ENCODE measurements at places on chromosomes 3 and 15.
A peak's percentile ranks its signal among the peaks of the same experiment; 100 is the strongest.

DNA sequence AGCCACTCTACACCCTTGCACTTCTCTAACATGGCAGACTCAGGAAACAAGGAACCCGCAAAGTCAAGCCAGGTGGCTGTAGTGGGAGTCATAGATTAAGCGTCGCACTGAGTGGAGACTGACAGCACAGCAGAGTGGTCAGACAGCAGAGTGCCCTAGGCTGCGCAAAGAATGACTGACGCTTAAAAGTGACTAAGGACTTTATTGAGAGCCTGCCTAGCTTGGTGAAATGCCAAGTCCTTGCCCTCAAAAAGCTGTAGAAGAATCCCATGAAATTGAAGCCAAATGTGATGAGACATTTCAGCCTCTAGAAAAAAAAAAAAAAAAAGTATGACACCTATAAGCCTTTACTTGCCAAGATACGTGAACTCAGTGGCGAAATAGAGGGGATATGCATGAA lies 30.2 kb downstream of the NCEH1 start:
- DNase-seq: no peak

GRCh38 chr3:101379658-101380376 lies 59.4 kb upstream of the IMPG2 start:
- no peak for DNase-seq

GRCh38 chr3:27578032-27578431 lies 93.8 kb upstream of the SLC4A7 start:
- DNase-seq: no peak

GRCh38 chr15:75733761-75734651 lies 21.4 kb upstream of the CSPG4 start:
- DNase-seq: no peak

DNA sequence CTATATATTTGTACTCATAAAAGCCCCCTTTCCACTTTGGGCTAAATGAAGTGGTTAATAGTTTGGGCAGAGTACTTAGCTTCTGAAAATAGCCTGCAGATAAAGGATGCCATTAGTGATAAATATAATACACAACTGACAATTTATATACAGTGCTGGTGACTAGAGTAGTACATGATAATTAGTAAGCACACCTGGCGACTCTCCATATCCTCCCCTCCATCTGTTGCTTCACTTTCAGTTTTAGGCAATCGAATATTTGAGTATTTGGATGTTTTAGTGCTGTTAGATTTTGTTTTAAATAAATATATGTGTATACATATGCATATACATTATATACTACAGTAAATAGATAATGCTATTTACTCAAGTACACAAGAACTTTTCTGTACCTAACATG lies 35.9 kb upstream of the CHMP2B start:
- DNase-seq: no peak

DNA sequence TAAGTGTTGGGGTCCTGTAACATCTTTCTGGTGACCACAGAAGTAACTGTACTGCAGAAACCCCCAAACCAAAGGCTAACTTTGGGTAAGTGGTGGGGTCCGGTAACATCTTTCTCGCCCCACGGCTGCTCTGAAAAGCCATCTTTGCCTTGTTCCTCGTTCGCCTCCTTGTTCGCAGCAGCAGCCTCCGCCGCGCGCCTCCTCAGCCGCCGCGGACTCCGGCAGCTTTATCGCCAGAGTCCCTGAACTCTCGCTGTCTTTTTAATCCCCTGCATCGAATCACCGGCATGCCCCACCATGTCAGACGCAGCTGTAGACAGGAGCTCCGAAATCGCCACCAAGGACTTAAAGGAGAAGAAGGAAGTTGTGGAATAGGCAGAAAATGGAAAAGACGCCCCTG lies 316.8 kb downstream of the TUSC7 start:
- no peak for DNase-seq

DNA sequence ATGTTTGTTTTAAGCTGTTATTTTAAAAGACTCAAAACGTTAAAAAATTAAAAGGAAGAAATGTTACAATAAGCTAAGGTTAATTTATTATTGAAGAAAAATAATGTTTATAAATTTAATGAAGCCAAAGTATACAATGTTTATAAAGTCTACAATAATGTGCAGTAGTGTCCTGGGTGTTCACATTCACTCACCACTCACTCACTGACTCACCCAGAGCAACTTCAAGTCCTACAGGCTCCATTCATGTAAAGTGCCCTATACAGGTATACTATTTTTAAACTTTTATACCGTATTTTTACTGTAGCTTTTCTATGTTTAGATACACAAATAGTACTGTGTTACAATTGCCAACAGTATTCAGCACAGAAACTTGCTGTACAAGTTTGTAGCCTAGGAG lies 55.2 kb downstream of the COL8A1 start:
- no peak for DNase-seq

DNA sequence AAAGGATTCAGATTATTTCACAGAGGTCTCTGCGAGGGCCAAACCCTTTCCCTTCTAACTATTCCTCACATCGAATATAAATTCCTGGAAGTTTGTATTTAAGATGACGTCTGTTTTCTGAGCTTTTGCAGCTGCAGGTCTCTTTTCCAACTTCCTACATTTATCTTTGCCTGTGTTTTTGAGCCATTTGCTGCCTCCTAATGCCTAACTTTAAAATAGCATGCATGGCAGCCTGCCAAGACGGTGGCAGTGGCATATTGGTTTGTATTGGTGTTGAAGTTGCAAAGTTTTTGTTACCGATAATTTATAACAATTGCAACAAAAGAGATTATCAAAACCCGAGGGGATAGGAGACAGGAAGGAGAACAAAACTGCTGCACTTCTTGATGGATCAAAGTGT lies 187.1 kb upstream of the DNAJC19 start:
- peak; percentile 53 for DNase-seq

GRCh38 chr3:73786321-73786807 lies 161.6 kb upstream of the PDZRN3 start:
- DNase-seq: no peak

- no peak for DNase-seq
Observed at GRCh38 chr15:99613887-99614647, 48.3 kb downstream of the MEF2A start.

- no peak for DNase-seq
Observed at GRCh38 chr15:58040150-58040549, 25.4 kb downstream of the ALDH1A2 start.

DNA sequence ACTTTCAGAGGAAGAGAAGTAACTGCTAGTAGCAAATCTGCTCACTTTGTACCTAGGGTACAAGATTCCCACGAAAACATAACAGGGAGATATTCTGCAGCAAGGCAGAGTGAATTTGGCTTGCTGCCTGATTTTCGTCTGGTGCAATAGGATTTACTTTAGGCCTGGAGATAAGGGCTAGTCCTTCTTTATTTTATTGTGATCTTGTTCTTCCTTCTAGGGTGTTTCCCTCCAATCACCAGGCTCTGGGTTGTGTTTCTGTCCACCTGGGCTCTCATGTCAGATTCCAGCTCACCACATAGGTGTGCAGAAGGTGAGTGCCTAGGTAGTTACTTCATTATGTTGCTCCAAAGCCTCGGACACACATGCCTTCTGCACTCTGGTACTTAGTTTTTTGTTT lies 211.8 kb upstream of the RGMA start:
- no peak for DNase-seq

GRCh38 chr15:48939648-48940047 lies 24.1 kb downstream of the SHC4 start:
- DNase-seq: no peak

DNA sequence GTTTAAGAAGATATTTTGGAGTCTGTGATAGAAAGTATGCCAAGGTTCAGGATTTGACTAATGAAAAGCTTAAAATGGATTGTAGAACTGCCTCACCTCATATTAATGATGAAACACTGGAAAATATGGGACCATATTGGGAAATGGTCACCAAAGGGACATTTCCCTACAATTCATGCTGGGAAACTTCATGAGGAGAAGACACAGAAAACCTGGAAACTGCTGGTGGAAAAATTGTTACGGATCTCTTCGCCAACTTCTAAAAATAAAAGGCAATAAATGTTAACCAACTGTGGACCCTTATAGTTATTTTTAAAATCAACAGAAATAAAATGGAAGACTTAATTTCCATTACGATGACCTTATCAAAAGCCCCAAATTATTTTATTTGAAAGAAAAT lies 97.6 kb upstream of the FRMD4B start:
- DNase-seq: no peak

GRCh38 chr3:15356176-15356575 lies 23.8 kb upstream of the SH3BP5 start:
- DNase-seq: no peak

GRCh38 chr3:190492129-190492528 lies 21.8 kb upstream of the IL1RAP start:
- DNase-seq: no peak

- no peak for DNase-seq
Observed at GRCh38 chr3:158773845-158774830, 27.7 kb upstream of the MFSD1 start.

GRCh38 chr3:142417302-142417701 lies 30.5 kb downstream of the XRN1 start:
- no peak for DNase-seq

DNA sequence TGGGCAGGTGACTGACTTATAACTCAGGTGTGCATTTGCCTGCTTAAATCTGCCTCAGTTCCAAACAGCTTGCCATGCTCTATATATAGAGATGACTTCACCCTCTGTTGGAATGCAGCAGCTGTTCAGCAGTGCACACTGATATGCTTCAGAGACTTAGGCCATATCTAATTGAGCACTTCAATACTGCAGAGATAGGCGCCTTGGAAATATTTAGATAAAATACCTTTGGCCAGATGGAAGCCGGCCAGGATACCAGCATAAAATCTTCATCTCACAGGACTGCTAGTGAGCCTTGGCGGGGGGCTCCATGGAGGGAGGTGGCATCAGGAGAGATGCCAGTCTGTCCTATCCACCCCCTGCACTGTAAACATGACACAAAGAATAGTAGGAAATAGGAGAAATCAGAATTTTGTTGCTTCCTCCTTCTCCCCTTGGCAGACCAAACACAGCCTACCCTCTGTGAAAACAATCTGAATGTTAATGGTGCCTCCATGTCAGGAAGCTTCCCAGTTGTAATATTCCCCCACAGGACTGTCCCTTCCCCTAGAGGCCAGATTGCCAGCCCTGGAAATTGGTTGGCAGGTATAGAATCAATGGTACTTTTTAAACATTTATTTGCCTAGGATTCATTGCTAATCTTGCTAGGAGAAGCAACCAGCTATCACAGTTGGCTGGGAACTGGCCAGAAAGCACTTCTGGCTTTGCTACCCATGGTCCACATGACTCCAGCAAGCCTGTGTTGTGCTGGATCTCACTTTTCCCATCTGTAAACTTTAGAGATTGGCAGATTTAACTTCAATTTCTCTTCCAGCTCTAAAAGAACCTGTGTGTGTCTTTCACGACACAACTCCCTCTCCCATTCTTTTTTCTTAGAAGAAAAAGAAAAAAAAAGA lies 215.5 kb upstream of the KCNMB2 start:
- no peak for DNase-seq

DNA sequence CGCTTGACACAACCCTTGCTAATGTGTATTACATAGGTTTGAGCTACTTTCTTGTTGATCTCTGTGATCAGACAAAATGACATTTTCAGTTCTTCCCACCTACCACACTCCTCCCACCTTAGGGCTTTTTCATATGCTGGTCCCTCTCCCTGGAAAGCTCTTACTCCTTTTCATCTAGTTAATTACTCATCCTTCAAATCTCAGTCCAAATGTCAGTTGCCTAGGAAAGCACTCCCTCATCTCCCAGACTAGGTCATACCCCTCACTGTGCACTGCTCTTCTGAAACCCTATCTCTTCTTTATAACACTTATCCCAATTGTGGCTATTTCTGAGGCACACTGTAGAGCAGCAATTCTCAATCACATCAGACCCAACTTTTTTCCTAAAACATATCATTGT lies 7.3 kb downstream of the ZNF106 start:
- DNase-seq: no peak

GRCh38 chr3:57557085-57557537 lies 1.0 kb downstream of the PDE12 start:
- DNase-seq: no peak

DNA sequence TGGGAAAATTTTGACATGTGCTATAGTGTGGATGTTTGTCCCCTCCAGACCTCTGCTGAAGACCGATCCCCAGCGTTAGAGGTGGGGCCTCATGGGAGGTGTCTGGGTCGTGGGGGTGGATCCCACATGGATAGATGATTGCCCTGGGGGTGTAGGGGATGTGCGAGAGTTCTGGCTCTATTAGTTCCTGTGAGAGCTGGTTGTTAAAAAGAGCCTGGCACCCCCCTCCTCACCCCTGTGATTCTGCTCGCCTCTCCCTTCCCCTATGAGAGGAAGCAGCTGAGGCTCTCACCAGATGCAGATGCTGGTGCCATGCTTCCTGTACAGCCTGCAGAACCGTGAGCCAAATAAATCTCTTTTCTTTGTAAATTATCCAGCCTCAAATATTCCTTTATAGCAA lies 67.4 kb downstream of the ATP10A start:
- DNase-seq: no peak

- no peak for DNase-seq
Observed at GRCh38 chr3:146196789-146197188, 35.8 kb upstream of the PLOD2 start.

GRCh38 chr15:87213626-87214025 lies 1042.9 kb downstream of the NTRK3 start:
- DNase-seq: no peak

DNA sequence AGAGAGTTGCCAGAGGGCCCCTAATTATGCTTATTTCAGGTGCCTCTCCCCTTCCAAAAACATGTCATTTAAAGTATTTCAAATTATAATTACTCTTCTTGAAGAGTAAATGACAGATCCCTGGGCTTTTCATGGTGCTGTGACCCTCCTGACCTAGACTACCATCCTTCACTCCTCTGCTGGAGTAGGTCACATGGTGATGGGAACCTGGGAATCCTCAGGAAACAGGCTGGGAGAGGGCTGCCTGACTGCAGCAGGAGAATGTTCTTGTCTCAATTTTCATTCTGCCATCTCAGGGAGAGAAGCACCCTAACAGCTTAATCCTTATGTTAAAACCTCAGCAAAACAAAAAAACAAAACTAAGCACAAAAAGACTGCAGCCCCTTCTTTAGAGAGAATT lies 24.6 kb downstream of the PGBD4 start:
- DNase-seq: no peak

DNA sequence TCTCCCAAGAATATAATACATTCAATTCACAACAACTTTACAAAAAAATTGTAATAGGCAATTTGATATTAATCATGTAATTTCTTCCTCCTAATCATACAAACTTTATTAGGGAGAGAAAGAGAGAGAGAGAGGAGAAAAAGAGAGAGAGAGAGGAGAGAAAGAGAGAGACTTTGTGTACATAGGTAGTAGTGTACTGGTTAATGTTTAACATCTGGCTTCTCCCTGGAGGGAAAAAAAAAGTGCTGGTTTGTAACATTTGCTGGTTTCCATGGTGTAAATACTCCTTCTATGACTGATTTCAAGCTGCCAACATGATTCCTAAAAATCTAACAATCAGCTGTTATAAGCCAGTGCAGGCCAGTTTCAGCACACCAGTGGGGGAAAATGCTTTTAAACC lies 98.0 kb upstream of the ARHGEF26 start:
- no peak for DNase-seq

- no peak for DNase-seq
Observed at GRCh38 chr3:39141171-39141995, 12.0 kb downstream of the CSRNP1 start.

GRCh38 chr3:37521429-37521828 lies 340.3 kb upstream of the CTDSPL start:
- no peak for DNase-seq

GRCh38 chr3:119336823-119337222 lies 42.6 kb downstream of the ARHGAP31 start:
- DNase-seq: no peak

- no peak for DNase-seq
Observed at GRCh38 chr3:59191651-59192050, 141.8 kb upstream of the CFAP20DC start.

Measured in SK-N-MC (cell line).